ENCODE measurements at places on chromosomes 11 and 22. TPM values are rescaled to one million over a fixed set of nuclear protein-coding genes. Genes with fewer than 3 reads are reported as not detected.
A peak's percentile ranks its signal among the peaks of the same experiment; 100 is the strongest.

DNA sequence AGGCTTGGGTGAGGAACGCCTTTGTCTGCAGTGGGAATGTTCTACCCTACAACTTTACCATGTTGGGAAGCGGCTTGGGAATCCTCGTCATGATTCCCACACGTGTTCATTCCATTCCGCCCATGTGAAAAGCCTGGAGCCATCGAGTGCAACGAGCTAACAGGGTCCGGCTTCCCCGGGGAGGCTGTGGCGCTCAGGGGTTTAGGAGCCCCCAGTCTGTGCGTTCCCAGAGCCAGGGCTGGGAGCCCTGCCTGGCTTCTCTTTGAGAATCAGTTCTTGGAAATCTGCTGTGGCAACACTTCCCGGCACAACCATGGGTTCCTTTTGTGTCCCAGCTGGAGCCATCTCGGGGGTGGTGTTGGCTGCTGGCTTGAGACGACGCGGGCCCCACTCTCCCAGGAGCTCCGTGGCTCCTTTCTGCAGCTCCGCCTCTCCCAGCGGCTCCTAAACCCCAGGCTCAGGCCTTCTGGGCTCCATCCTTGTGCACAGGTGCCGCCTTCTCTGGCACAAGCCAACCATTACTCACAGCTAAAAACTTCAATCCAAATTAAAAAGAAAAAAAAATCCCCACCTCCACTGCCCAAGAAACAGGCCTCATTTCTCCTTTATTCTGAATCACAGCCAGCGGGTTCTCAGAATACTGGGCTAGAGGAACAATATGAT, 18.7 kb upstream of the PPFIA1 start:
- DNase-seq, result no peak

GRCh38 chr11:43359422-43359818, 700 bp downstream of the TTC17 start:
- DNase-seq, result peak; percentile 47

Gene PPP1R14B
- 121 TPM for total RNA-seq

- DNase-seq, result no peak
Observed at GRCh38 chr11:36375353-36376008, 79.4 kb downstream of the PRR5L start.

DNA sequence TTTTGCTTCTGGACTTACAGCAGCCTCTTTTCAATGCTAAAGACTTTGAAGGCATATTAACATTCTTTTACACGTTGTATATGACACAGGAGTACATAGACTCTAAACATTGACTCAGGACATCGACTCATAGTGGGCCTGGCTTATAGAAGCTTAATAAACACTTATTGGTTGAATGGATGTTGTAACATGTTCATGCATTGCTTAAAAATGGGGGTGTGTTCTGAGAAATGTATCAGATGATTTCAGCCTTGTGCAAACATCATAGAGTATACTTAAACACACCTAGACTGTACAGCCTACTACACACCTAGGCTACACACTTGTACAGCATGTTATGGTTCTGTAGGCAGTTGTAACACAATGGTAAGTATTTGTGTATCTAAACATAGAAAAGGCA, 17.9 kb downstream of the TTC17 start:
- DNase-seq, result no peak

DNA sequence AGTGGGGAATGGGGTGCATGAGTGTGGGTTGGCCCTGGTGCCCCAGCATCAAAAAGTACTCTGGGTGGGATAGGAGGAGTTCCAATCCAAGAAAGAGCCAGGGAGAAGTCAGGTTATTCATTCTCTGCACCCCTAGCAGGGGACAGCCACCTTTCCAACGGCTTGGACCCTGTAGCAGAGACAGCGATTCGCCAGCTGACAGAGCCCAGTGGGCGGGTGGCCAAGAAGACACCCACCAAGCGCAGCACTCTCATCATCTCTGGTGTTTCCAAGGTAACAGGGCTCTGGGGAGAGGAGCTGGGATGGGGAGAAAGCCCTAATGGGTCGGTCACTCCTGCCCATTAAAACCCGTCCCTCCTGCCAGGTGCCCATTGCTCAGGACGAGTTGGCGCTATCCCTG, 6.6 kb downstream of the C2CD2L start:
- DNase-seq, result no peak

Gene ARHGAP32
- 10.9 TPM for total RNA-seq

Gene TECTA
- total RNA-seq, result 0.39 TPM

DNA sequence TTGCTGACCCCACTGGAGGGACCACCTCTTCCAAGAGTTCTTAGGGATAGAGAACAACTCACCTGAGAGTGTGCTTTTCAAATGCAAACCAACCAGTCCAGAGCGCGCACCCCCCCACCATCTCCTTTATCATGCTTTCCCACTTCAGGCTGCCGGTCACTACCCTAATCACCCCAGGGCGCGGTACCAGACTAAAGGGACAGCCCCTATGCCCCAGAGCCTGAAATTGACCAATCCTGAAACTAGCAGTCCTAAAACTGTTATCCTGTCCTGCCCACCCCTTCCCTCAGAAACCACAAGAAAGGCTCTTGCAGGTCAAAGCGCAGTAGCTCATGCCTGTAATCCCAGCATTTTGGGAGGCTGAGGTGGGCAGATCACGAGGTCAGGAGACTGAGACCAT, 37.0 kb downstream of the NEAT1 start:
- no peak for DNase-seq

- no peak for DNase-seq
Observed at GRCh38 chr11:128936606-128937251, 5.9 kb downstream of the TP53AIP1 start.

DNA sequence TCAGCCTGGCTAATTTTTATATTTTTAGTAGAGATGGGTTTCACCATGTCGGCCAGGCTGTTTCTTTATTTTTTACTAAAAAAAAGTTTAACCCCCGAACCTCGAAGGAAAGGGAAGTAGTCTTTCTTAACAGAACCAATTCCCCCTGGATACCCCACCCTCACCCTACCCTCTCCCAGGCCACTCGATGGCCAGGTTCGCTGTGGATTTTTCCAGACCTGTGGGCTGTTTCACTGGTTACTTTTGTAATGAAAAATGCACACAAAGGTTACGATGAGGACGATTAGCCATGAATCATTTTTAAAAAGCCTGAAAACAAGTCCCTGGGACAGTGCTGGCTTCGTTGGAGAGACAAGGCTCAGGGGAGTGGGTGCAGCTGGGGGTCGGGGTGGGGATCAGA, 2.5 kb downstream of the TSPO start:
- no peak for DNase-seq

Gene OR51I1
- not detected for total RNA-seq

Gene BET1L
- 76.8 TPM for total RNA-seq

Gene DBX1
- total RNA-seq, result not detected

DNA sequence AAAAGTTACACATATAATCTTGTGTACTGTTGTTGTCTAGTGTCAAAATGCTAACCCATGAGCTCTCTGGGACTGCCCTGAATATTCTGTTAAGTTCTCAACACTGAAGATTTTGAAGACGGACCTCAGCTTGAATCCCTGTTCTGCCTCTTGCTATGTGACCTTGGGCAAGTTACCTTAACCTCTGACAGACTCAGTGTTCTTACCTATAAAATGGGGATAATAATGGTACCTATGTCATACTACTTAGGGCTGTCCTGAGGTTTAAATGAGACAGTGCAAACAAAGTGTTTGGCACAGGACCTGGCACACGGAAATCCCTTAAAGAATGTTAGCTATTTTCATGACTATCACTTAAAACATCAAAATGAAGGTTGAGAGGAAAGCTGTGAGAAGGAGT, 11.3 kb downstream of the TMEM218 start:
- no peak for DNase-seq

DNA sequence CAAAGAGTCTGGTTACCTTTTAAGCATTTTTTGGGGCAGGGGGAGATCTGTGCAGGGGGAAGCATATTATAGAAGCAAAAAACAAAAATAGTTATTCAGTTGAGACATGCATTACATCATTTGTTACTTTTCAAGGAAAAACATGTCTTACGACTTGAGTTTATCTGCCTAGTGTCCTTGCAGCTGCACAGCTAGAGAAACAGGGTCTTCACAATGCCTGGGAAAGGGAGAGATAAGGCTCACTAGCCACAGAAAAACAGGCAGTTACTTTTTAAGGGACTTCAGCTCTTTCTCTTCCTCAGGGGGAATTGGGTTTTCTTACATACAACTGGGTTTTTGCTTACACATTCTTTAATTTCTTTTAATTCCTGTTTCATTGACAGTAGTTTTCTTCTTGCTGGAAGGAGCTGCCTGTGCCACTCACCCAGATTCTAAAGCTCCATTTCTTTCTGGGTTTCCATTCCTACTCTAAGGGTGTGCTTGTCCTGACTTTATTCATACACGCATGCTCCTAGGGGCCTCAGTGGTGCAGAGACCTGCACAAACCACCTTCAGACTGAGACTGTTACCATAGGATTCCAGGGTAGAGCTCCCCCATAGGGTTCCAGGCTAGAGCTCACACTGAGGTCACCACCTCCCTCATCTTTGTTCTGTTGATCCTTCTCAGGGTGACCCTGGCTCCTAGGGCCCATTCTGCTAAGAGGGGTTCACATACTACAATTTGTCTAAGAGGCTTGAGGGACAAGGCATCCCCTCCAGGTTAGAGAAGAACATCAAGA, 14.7 kb upstream of the UBQLNL start:
- DNase-seq, result no peak

GRCh38 chr11:13874597-13874996, 87.9 kb upstream of the SPON1 start:
- no peak for DNase-seq

DNA sequence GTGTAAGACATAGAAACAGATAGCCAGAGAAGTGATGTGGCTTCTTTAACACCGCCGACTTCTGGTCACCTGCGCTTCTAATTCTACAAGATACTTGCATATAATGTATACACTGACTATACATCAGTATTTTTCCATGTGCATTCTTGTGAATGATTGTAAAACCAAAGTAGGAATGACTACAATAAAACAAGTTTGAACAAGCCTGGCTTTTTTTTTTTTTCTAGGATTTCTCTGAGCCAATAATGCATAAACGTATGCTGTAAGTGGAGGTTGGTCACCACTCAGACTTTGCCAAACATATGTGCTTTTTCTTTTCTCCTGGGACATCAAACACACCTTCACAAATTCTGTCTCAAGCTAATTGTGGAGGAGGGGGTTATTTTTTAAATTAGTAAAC, 237.8 kb upstream of the KIRREL3 start:
- DNase-seq, result no peak

DNA sequence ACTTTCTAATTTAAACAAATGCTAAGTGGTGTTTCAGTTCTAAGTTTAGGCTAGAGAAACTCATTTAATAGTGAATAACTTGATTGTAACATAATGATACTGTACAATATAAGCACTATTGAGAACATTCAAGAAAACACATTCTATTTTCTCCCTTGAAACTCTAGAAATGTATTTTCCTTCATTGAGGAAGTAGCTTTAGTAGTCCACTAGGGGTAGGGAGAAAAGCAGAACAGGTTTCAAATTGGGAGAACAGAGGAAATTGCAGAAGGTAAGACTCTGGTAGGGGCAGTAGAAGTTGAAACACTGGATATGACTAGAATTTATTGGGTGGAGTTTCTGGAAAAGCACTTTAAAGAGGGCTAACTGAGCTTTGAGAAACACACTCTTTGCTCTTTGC, 31.6 kb upstream of the MPPED2 start:
- no peak for DNase-seq

Gene MRGPRX1
- total RNA-seq, result not detected

Gene CEP126
- 1.8 TPM for total RNA-seq

GRCh38 chr11:85732965-85733364, 47.0 kb upstream of the CCDC89 start:
- DNase-seq, result no peak

Gene GLB1L2
- total RNA-seq, result 2.4 TPM

DNA sequence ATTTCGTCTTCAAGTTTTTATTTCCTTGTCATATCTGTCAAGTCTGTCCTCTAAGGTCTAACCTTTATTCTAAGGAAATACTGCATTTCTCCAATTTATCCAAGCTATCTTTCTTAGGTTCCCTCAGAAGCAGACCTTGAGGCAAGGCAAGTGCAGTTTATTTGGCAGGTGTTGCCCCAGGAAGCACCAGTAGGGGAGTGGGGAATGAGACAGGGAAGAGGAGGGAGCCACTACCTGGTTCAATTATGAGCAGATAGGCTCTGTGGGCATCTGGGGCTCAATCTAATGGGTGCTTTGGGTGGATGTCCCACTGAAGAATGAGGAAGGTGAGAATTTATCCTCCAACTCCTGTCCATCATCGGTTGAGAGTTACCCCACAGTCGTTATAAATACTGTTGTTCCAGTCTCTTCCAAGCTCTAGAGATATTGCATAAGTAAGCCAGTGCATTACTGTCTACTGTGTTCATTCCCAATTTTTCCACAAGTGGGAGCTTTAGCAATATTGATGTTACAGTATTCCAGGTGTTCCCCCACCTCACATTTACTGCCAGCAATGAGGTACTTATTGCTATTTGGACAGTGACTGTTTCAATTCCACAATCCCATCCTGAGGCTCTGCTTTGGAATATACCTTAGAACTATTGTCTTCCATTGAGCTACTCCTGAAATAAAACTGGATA, 154.9 kb upstream of the CEP126 start:
- no peak for DNase-seq

Gene C22orf42
- total RNA-seq, result not detected

Gene AAMDC
- total RNA-seq, result 10.5 TPM

DNA sequence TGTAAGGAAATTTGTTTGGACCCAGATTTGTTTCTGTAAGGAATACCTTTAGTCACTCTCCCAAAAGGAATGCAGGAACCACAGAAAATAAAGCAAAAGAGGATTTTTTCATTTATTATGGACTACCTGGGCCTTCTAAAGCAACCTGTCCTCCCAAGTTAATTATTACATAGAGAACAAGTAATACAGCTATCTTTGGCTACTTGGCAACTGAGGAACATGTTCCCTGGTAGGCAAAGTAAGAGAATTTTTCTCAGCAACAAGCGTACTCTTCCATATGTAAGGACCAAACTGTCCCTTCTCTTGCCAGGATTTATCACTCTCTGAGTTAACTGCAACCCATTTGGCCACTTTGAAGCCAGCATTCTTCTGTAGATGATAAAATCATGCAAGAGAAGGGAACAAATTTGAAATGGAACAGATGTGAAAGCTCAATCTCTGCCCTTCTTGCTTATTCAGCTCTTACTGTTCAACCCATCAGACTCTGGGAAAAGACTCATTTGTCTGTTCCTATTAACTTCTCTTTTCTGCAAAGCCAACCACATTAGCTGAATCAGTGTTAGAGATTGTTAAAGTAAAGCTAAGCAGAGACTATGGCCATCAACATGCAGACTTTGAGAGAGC, 190.2 kb downstream of the SWAP70 start:
- DNase-seq, result no peak

GRCh38 chr11:22920939-22921565, 60.8 kb upstream of the CCDC179 start:
- DNase-seq, result peak; percentile 5

GRCh38 chr11:125428486-125429173, 67.4 kb downstream of the FEZ1 start:
- no peak for DNase-seq

Gene UBQLNL
- total RNA-seq, result not detected

DNA sequence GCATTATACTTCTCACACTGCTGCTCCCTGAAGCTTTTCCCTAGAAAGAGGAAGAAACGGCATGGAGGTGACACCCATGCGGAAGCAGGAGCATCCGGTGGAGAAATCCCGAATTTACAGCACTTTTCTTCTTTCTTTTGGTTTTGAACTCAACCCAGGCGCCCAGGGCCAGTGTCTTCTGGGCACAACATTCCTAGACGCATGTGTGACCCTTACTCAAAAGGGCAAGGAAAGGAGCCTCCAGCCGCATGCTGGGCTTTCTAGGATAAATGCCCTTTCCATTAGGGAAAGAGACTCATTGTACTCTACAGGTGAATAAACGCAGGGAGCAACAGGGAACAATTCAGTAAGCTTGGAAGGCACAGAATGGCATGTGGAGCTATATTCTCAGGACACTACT, 19.5 kb downstream of the ADAMTS8 start:
- DNase-seq, result no peak
